Esophagus squamous epithelium (tissue), 5 donors: ENCODE measurements at places on chromosomes 12 and 14. TPM values are rescaled to one million over a fixed set of nuclear protein-coding genes. Genes with fewer than 3 reads are reported as not detected.

GRCh38 chr14:54693761-54694160, 126.8 kb downstream of the SAMD4A start:
- H3K36me3 ChIP-seq = no peaks in the 10 kb centered on the region
- H3K4me1 ChIP-seq = no peaks in the 10 kb centered on the region

DNA sequence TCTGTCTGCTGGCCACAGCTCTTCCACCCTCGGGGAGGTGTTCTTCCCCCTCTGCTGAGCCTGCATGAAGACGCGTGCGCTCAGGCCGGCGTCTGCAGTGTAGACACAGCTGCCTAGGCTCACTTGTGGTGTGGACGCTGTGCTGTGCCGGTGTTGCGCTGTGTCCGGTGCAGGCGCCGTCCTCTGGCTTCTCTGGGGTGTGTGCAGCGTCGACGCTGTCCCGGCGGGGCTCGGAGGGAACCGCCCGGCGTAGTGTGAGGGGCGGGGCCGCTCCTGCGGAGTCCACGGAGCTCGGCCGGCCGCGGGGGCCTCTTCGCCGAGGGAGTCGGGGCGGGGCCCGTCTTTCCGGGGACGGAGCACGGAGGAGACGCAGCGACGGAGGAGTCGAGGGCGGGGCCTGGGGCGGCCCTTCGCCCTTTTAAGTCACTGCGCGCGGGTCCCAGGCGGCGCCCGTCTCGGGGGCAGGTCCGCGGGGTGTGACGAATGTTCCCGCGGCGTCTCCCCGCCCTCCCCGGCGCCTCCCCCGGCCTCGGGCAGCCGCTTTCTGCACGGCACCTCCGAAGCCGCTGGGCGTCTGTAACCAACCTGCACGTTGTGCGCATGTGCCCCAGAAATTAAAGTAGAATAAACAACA, 45.2 kb downstream of the NOC4L start:
- H3K27ac ChIP-seq = peak overlapping the region; percentile 85
- no peaks in the 10 kb centered on the region for H3K36me3 ChIP-seq
- peaks cover 36% of the 10 kb centered on the region for H3K4me1 ChIP-seq
- H3K4me3 ChIP-seq = peak overlapping the region; percentile 53
- peak; percentile 37 for DNase-seq
- no peaks in the 10 kb centered on the region for H3K27me3 ChIP-seq

- H3K4me1 ChIP-seq = peaks cover 5% of the 10 kb centered on the region
- H3K27ac ChIP-seq = no peak overlapping the region
- H3K36me3 ChIP-seq = no peaks in the 10 kb centered on the region
- no peak overlapping the region for H3K4me3 ChIP-seq
Measured at GRCh38 chr14:89498878-89499277, 81.8 kb upstream of the FOXN3 start.

DNA sequence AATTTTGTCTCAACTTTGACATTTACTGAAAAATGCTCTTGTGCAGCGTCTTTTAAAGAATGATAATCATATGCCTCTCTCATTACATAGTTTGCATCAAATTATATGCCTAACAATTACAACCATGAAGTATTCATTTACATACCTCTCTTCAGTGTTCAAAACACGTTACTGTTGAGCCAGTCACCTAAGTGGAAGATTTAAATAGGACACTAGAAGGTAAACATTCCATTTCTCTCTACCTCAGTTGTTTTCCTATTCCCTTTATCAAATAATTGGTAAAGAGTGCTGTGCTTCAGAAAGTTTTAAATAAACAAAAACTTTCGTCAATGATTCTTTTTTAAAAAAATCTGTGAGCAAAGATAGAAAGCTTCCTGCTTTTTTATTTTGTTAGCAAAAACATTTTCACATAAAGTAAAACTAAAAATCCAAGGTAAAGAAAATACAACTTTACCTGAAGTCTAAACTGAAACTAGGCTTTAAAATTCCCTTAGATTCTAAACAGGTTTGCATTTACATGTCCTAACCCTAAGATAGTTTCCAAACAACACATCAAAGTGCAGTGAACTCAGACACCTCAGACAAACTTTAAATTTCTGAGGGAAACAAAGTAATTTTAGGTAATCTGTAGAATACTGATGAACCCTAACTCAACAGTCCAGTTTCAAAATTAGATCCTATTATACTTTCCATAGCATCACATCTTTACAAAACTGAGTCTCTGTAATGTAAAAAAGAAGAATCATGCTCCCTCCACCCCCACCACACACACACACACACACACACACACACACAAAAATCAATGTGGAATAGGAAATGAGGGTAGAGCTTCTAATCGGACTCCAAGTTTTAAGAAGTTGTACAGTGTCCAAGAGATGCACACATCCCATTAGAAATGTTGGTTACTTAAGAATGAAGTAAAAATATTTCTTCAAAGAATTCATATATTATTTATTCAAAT, 46.2 kb downstream of the PAWR start:
- H3K4me1 ChIP-seq = no peaks in the 10 kb centered on the region
- H3K27me3 ChIP-seq = no peaks in the 10 kb centered on the region
- no peaks in the 10 kb centered on the region for H3K36me3 ChIP-seq
- no peak overlapping the region for H3K4me3 ChIP-seq
- no peak overlapping the region for H3K27ac ChIP-seq

DNA sequence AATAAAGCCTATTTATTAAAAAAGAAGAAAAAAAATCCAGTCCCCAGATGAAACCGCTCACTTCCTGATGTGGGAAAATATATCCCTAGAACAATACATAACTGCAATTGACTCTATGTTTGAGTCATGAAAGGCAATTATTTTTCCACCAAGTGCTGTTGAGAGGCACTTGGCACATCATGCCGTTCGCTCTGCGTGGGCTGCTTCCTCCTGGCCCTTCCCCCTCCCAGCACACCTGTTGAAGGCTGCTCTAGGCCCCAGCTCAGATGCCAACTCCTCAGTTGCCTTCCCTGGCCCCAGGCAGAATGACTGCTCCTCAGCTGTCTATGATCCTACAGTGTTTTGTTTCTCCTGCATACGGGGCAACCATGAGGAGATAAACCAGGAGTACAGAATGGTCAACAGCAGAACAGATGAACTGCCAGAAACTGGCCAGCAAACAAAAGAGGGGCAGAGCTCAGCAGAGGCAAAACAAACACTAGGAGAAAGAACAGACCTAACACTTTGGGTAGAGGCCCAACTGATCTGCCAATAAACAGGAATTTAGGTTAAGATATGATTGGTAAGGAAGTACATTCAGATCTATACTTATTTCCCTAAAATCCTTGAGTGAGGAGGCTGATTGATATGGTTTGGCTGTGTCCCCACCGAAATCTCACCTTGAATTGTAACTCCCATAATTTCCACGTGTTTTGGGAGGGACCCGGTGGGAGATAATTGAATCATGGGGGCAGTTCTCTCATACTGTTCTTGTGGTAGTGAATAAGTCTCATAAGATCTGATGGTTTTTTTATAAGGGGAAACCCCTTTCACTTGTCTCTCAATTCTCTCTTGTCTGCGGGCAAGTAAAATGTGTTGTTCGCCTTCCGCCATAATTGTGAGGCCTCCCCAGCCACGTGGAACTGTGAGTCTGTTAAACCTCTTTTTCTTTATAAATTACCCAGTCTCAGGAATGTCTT, 58.6 kb downstream of the SLC38A1 start:
- no peaks in the 10 kb centered on the region for H3K36me3 ChIP-seq
- H3K27me3 ChIP-seq = no peaks in the 10 kb centered on the region
- no peak for DNase-seq
- H3K4me3 ChIP-seq = no peak overlapping the region

DNA sequence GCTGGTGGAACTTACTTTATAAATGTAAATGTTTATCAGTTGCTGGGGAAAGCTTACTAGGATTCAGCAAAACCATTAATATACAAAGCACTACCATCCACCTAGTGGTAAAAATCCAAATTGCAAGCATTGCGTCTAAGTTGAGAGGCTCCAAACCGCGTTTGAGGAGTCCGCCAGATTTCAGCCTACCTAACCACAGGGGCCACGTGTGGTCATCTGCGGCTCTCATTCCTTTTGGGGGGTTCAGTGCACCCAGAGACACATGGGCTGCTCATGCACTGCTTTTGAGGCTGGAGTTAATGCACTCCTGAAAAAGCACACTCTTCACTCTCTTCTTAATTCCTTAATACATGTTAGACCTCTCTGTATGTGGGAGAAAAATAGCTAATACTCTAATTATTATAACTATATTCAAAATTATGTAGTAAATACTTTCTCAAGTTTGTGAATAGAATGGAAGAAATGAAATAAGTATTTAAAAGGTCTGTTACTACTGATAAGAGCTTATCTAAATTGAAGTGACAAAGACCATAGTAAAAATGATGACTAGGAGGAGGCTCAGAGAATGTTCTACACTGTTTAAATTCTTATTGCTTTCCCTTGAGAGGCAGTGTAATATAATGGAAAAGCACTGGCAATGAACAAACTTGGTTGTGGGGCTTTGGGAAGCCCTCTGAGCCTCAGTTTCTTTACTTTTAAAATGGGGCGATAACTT, 41.4 kb upstream of the MANSC4 start:
- DNase-seq = no peak
- no peak overlapping the region for H3K27ac ChIP-seq

GRCh38 chr14:44461811-44462210, 45.3 kb downstream of the FSCB start:
- no peak overlapping the region for H3K27ac ChIP-seq
- H3K4me3 ChIP-seq = no peak overlapping the region
- DNase-seq = no peak
- no peaks in the 10 kb centered on the region for H3K36me3 ChIP-seq
- no peaks in the 10 kb centered on the region for H3K4me1 ChIP-seq

DNA sequence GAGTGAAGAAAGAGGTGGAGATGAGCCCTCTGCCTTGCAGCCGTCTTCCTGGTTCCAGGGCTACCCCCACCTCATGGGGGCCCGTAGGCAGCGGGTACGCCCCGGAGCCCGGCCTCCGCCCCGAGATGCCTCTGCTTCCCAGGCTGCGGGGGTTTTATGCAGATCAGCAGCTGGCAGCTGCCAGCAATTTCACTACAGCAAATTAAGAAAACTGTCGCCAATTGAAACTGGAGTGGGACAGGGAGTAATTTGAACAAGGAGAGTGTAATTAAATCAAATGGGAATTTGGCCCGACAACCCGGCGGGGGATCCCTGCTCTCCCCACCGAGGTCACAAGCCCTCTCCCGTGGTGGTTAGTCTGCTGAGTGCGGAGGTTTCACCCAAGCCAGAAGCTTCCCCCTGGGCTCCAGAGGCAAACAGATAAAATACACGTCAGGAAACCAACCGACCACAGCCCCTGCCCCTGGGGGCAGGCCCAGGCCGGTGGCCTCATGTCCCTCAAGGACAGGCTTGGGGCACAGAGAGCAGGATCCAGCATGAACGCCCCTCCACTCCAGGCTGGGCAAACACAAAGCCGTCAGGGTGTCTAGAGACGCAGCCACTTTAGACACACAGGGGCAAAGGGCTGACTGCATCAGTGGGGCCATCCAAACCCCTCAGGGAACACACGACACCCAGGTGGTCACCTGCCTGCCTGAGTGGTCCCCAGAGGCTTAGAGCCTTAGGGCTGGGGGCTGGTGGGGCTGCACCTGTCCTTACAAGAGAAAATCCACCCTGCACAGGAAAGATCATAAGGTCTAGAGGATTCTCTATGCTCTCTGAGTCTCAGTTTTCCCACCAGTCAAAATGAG, 53.8 kb downstream of the TESC start:
- no peak for DNase-seq
- H3K4me3 ChIP-seq = no peak overlapping the region
- no peaks in the 10 kb centered on the region for H3K4me1 ChIP-seq
- no peaks in the 10 kb centered on the region for H3K36me3 ChIP-seq
- H3K27me3 ChIP-seq = peaks cover 10% of the 10 kb centered on the region

DNA sequence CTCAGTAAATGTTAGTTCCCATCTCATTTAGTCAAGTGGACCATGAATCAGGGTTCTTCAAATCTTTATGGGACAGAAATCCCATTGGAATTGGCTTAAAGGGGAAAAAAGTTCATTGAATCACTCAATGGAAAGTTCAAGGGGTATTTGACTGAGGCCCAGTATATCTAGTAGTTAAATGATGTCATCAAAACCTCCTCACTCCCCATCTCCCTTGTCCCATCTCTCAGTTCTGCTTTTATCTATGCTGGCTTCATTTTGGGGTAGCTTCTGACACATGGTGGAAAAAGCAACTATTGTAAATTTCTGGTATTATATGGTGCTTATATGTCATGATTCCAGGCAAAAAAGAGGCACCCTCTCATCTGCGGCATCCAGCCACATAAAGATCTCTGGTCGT, 51.9 kb downstream of the DAAM1 start:
- H3K36me3 ChIP-seq = no peaks in the 10 kb centered on the region
- no peaks in the 10 kb centered on the region for H3K27me3 ChIP-seq
- peaks cover 76% of the 10 kb centered on the region for H3K4me1 ChIP-seq
- no peak overlapping the region for H3K4me3 ChIP-seq
- H3K27ac ChIP-seq = no peak overlapping the region
- DNase-seq = no peak

GRCh38 chr12:71799106-71799505, 40.5 kb upstream of the TBC1D15 start:
- H3K4me3 ChIP-seq = no peak overlapping the region
- no peaks in the 10 kb centered on the region for H3K36me3 ChIP-seq
- no peaks in the 10 kb centered on the region for H3K4me1 ChIP-seq
- H3K27me3 ChIP-seq = no peaks in the 10 kb centered on the region

DNA sequence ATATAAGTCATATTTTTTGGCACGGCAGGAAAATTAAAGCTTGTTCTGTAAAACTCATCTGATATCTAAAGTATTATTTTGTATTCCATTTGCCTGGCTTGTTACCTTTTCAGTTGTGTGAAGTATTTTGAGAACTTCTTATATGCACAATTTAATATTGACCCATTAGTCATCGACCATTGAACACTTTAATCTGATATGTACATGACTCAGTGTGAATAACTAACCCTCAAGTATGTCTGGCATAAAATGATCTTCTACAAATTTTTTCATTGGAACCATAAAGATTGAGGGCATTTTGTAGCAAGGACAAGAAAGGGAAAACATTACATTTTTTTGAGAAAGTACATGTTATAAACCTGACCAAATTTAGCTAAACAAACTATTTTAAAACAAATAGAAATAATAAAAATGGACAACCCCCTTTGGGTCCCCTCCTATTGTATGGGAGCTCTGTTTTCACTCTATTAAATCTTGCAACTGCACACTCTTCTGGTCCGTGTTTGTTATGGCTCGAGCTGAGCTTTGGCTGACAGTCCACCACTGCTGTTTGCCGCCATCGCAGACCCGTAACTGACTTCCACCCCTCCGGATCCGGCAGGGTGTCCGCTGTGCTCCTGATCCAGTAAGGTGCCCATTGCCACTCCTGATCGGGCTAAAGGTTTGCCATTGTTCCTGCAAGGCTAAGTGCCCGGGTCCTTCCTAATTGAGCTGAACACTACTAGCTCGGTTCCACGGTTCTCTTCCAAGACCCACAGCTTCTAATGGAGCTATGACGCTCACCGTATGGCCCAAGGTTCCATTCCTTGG, 118.8 kb downstream of the SLC6A15 start:
- no peaks in the 10 kb centered on the region for H3K27me3 ChIP-seq
- DNase-seq = no peak
- no peaks in the 10 kb centered on the region for H3K4me1 ChIP-seq

DNA sequence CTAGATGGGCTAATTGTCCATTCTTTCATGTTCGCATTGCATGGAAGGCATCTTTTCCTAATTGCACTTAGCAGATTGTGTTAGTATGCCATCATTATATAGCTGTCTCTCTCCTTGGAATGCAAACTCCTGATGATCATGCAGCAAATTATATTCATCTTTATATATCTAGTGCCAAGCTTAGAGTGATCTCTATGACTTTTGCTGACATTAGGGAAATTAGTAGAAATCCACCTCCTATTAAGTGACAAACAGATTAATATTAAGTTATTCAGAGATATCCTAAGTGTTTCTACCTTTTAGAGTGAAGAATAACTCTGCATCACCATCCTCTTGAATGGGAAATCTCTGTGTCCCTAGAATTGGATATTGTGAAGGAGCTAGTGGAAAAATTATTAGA, 185.6 kb downstream of the FOXG1 start:
- H3K36me3 ChIP-seq = no peaks in the 10 kb centered on the region
- no peaks in the 10 kb centered on the region for H3K4me1 ChIP-seq
- H3K27ac ChIP-seq = no peak overlapping the region
- H3K4me3 ChIP-seq = no peak overlapping the region
- no peaks in the 10 kb centered on the region for H3K27me3 ChIP-seq

IL22 gene
- total RNA-seq = not detected

WNT1 gene
- total RNA-seq = 0.41 TPM
